Astrocyte (in vitro differentiated cells and primary cell): ENCODE measurements at places on chromosomes 4 and X. TPM values are rescaled to one million over a fixed set of nuclear protein-coding genes. Genes with fewer than 3 reads are reported as not detected.

WAS gene
- total RNA-seq: 0.75 and 1.1 TPM in 2 replicates

DNA sequence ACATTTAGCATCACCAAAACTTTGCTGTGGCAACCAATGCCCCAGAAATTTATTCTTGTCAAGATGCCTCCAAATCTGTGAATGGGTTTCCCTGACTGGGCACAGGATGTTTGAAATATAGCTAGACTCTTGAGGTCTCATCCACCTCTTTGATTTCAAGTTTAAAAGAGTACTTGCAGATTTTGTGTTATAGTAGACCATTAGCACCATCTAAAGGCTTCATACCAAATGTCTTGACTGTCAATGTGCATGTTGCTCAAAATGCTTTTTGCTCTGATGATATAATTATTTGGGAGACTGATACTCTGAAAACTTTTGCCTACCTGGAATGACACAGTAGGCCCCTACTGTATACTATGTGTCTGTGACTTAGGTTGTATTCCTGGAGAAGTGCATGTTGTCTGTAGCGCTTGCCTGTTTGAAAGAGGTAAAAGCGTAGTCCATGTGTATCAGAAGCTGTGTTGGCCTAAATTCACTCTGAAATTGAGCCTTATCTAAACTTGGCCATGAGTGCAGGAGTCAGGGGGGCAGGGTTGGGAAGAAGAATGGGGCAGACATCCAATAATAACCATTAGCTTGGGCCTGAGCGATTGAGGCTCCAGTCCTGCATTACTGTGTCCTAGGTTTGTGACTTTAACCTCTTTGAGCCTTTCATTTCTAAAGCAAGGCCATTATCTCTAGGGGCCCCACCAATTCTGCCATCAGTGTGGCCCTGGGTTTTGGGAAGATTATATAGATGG is 33.8 kb downstream of the NDP start:
- H3K27me3 ChIP-seq: no peaks in the 10 kb centered on the region
- no peaks in the 10 kb centered on the region for H3K4me1 ChIP-seq
- H3K36me3 ChIP-seq: no peaks in the 10 kb centered on the region

DNA sequence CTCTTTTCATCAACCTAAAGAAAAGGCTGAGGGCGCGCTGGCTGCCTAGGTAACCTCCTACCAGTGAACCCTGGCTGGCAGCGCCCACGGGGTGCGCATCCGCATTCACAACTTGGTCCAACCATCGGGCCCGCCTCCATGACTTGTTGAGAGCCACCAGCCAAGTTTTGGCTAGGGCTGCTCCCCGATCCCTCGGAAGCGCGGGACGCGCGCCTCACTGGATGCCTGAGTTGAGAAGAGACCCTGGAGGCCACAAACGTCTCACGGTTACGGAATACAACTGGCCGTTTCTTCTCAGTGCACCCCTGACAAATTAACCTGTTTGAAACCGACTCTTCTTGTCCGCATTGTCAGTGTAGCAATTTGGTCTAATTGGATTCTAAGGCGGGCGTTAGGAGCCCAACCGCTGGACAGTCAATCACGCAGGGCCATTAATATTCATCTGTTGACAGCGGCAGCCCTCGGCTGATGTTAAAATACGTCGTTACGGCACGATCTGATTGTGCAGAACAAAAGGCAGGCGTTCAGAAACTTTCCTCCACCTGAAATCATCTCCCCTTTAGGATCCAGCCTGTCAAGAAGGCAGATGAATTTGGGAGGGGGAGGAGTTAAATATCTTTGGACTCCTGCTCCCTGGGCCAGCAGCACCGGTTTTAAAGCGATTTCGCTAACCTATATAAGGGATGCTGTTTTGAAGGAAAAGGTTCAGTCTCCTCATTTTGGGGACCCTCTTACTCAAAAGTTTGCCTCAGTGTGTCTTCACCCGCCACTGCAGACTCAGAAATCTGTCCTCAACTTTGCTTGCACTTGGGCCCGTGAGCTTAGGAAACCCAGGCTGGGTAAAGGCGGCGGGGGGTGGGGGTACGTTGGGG is 1.2 kb downstream of the GPC3 start:
- no peak overlapping the region for H3K27ac ChIP-seq
- H3K36me3 ChIP-seq: no peaks in the 10 kb centered on the region
- no peaks in the 10 kb centered on the region for H3K4me1 ChIP-seq
- H3K27me3 ChIP-seq: peaks cover 8% of the 10 kb centered on the region
- H3K4me3 ChIP-seq: no peak overlapping the region

RHOXF2 gene
- not detected in 2 replicates for total RNA-seq

DNA sequence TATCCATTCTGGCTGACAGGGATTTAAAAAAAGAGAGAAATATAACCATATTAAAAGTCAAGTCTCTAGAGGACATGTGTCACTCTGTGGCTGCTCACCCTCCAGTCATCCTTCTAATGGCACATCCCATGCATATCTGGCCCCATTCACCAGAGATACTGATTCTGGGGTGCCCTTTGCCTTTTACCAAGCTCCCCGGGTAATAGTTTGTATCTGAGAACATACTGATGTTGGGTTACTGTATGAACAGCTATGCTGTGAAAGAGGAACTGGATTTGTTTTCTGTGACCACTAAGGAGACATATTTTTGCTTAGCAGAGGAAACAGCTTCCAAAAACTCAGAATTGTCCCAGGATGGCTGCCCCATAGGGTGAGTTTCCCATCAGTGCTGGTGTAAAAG is 56.0 kb downstream of the SAT1 start:
- no peak for DNase-seq
- no peaks in the 10 kb centered on the region for H3K36me3 ChIP-seq
- H3K4me3 ChIP-seq: no peak overlapping the region

DNA sequence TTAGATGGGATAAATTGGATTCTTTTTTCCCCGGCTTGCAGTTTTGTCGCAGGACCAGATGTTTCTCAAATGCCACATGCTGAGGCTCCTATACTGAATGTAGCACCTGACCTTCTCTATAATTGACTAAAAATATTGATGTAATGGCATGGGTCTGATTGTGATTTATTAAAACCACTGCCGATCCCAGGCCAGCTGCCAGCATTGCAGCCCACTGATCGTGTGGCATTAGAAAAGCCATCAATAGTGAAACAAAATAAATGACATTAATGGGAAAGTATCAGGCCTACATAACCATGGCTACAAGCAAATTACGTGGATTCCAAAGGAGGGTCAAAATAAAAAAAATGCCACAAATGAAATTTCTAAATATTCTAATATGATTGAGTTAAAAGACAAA is 98.7 kb downstream of the MAB21L2 start:
- H3K36me3 ChIP-seq: no peaks in the 10 kb centered on the region
- H3K27ac ChIP-seq: no peak overlapping the region
- no peaks in the 10 kb centered on the region for H3K27me3 ChIP-seq
- H3K4me1 ChIP-seq: no peaks in the 10 kb centered on the region

IL9R gene
- total RNA-seq: 0.14 TPM in 1 of 2 replicates, not detected in the other

DNA sequence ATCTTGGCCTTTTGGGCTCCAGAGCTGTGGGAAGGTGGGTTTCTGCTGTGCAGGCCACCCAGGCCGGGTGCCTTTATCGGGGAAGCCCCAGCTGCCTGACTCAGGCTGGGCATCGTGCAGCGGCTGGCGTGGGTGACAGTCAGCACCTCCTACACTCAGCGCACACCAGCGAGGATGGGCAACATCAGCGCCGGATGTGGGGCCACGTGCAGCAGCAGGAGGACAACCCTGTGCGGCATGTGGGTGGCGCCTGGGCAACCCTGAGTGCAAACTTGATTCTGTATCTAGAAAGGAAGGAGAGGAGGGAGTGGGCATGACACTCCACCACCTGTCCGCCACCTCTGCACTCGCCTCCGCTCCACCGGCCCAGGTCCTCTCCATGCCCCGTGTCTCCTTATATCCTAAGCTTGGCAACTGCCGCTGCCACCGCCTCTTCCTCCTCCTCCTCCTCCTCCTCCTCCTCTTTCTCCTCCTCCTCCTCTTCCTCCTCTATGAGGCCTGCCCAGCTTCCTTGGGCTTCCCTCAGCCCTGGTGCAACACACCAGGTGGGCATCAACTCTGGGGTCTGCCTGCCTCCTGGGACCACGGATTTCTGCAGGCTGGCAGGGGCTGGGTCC is 107.4 kb upstream of the AFAP1 start:
- H3K36me3 ChIP-seq: no peaks in the 10 kb centered on the region
- peaks cover 37% of the 10 kb centered on the region for H3K27me3 ChIP-seq
- H3K4me1 ChIP-seq: peaks cover 3% of the 10 kb centered on the region
- H3K27ac ChIP-seq: no peak overlapping the region
- no peak for DNase-seq

DNA sequence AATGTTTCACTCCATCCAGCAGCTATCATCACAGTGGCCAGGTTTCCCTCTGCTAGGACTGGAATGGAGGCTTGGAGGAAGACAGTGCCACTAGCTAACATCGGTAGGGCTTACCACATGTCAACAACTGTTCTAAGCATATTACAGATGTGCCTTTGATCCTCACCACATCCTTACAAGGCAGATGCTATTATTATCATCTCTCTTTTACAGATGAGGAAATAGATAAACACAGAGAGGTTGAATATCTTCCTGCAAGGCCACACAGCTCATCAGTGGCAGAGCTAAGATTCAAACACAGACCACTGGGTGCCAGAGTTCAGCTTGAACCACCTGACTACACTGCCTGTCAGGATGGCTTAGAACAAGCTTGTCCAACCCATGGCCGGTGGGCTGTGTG is 47.4 kb downstream of the MAMLD1 start:
- DNase-seq: no peak
- no peak overlapping the region for H3K4me3 ChIP-seq
- H3K27me3 ChIP-seq: no peaks in the 10 kb centered on the region
- no peaks in the 10 kb centered on the region for H3K36me3 ChIP-seq
- H3K27ac ChIP-seq: no peak overlapping the region

- no peaks in the 10 kb centered on the region for H3K36me3 ChIP-seq
- no peaks in the 10 kb centered on the region for H3K27me3 ChIP-seq
- H3K4me3 ChIP-seq: no peak overlapping the region
- no peak overlapping the region for H3K27ac ChIP-seq
Measured at GRCh38 chrX:125439194-125439849, 119.7 kb downstream of the TEX13C start.

GRCh38 chr4:56787380-56787779 is 34.1 kb downstream of the SPINK2 start:
- no peak overlapping the region for H3K27ac ChIP-seq
- peaks cover 10% of the 10 kb centered on the region for H3K4me1 ChIP-seq
- H3K27me3 ChIP-seq: no peaks in the 10 kb centered on the region
- no peaks in the 10 kb centered on the region for H3K36me3 ChIP-seq
- no peak for DNase-seq

DNA sequence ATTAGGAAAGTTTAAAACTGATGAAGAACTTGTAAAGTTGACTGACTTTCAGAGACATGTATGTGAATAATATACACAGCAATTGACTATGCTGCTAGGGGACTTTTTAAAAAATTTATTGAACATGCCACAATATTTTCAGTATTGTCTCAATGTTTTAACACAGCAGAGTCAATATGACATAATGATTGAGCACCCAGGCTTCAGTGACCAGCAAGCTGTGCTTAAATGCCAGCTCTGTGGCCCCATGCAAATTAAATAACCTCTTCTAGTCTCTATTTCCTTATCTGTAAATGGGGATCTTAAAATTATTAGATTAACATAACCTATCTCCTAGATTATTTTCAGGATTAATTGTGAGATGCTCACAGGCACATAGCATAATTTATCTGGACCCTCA is 56.8 kb upstream of the TXK start:
- no peaks in the 10 kb centered on the region for H3K36me3 ChIP-seq
- no peak for DNase-seq
- no peak overlapping the region for H3K27ac ChIP-seq
- H3K4me3 ChIP-seq: no peak overlapping the region
- H3K27me3 ChIP-seq: peaks cover 2% of the 10 kb centered on the region

DNA sequence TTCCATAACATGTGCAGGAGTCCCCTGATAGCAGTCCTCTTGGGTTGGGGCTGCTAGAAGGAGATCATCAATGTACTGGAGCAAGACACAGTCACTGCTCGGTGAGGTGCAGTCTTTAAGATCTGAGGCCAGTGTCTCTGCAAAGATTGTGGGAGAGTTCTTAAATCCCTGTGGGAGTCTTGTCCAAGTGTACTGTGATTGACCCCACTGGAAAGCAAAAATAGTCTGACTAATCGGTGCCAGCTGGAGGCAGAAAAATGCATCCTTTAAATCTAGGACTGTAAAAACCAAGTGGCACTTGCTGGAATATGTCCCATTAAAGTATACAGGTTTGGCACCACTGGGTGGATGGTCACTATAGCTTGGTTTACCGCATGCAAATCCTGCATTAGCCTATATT is 31.1 kb downstream of the SULT1E1 start:
- no peaks in the 10 kb centered on the region for H3K36me3 ChIP-seq
- no peaks in the 10 kb centered on the region for H3K4me1 ChIP-seq
- H3K27me3 ChIP-seq: no peaks in the 10 kb centered on the region
- H3K27ac ChIP-seq: no peak overlapping the region

DNA sequence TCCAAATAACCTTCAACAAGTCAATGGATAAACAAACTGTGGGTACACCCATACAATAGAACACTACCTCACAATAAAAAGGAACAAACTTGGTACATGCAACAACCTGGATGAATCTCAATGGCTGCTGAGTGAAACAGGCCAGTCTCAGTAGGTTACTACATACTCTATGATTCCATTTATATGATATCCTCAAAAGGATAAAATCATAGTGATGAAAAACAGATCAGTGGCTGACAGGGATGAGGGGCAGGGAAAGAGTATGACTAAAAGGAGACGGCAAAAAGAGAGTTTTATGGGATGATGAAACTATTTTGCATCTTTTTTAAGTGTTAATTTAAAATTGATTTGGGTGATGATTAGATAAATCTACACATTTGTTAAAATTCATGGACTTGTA is 15.9 kb downstream of the KLHL8 start:
- H3K4me1 ChIP-seq: no peaks in the 10 kb centered on the region
- H3K27me3 ChIP-seq: no peaks in the 10 kb centered on the region
- H3K36me3 ChIP-seq: no peaks in the 10 kb centered on the region
- DNase-seq: no peak
- no peak overlapping the region for H3K4me3 ChIP-seq

XAGE2 gene
- not detected in 2 replicates for total RNA-seq

DNA sequence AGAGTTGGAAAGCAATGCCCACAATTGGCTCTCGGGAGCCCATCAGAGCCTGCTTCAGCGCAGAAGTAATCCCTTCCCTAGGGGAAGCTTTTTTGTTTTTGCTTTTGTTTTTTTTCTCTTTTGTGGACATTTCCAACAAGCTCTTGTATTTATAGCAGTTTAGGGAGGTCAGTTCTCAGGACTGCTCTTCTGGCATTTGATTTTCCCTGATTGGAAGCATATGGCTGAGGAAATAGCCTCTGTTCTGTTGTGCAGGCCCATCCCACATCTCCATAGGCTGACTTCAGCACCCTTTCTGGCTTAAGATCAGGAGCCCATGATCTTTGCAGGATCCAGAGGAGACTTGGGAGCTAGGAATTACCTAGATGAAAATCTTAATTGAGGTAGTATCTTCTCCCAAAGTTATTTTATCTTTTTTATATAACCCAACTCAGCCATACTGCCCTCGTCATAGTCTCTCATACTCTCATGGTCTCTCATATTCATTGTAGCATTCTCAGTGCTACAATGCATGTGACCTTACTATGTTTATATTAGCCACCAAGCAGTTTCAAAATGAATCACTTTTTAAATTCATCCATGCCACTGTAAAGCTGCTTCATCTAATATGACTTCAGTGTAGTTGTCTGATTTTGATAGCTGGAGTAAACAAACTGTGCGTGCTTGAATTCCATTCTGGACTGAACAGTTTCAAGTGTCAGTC is 16.7 kb downstream of the PAGE4 start:
- no peaks in the 10 kb centered on the region for H3K4me1 ChIP-seq
- no peak for DNase-seq
- H3K36me3 ChIP-seq: no peaks in the 10 kb centered on the region
- H3K27ac ChIP-seq: no peak overlapping the region
- no peaks in the 10 kb centered on the region for H3K27me3 ChIP-seq

GRCh38 chrX:139077281-139078250 is 366.0 kb upstream of the FGF13 start:
- H3K4me3 ChIP-seq: no peak overlapping the region
- peak overlapping the region; percentile 73 for H3K27ac ChIP-seq
- DNase-seq: peak; percentile 72
- H3K36me3 ChIP-seq: no peaks in the 10 kb centered on the region
